ENCODE measurements at places on chromosomes 7 and 10.

- DNase-seq = no peak
Measured at GRCh38 chr7:101913851-101914250, 96.4 kb downstream of the CUX1 start.

DNA sequence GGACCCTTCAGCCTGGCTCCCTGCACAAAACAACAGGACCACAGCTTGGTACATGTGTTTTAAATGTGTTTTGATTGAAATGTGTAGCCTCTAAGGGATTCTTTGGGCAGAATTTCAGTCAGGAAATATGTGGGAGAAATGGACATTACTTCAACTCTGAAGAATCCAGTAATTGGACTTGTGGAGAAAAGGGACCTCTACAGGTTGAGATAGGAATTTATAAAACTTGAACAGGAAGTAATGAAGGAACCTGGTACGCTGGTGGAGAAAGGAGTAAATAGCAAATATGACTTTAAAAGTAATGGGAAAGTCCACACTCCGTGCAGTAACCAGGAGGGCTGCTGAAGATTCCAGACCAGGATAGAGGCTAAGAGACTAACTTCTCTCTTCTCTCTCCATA, 220.5 kb downstream of the LHFPL3 start:
- no peak for DNase-seq

DNA sequence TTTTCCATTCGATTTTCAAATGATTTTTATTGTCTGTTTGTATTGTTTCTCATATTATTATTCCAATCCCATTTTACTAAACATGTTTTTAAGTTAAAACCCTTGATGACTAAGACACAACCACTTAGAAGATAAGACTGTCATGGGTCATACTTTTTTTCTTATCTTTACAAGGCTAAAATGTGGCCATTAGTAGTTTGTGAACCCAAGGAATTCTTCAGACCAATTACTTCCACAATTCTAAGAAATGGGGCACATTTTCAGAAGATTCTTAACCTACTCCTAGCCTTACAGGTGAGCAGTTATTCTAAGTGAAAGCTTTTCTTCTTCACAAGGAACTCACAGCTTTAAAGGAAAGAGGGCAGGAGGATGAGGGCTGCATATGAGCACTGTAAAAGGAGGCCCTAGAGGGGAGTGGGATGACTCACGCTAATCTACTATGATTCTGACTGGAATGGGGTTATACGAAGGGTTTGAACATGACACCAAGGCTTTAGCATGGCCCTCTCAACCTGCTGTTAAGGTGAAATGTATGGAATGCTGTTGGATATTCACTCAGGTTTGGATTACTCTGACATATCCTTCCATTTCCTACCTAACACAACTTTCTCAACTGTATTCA, 81.0 kb downstream of the SORCS1 start:
- DNase-seq = no peak

- no peak for DNase-seq
Measured at GRCh38 chr10:71043858-71044257, 155.5 kb upstream of the PCBD1 start.

DNA sequence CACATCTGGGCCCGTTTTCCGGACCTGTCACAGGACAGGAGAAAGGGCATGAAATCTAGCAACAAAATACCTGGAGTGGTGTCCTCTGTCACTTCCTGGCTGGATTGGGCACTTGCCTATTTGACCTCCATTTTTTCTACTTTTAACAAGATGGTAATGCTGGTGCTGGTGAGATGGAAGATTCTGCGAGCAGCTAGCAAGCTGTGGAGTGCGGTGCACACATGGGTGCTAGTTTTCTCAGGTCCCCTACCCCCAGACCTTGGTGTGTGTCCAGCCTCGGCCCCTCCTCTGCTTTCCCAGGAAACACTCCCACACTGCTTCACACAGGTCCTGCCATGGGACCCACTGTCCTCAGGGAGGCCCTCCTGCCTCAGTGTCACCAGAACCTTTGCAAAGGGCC, 87.7 kb downstream of the WDR11 start:
- no peak for DNase-seq

All from T-helper 22 cell (primary cell).